Retinal pigment epithelial cell (primary cell): ENCODE measurements at places on chromosomes 5 and 9.

DNA sequence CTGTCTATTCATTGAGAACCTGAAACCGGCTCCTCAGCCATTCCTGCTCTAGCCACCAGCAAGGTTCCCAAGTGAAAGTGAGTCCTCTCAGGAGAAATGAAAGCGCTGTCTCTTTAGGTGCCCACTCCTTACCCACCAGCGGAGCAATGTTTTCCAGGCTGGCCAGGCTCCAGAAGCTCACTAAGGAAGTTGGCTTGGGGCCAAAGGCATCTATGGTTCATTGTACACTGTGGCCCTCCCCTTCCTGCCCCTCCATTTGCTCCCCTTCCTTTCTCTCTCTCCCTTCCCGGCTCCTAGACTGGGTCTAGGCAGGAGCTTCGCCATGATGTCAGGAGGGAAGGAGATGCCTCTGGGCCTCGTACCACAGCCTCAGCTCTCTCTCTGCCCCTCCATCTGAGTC, 1.1 kb upstream of the GABRP start:
- no peak for DNase-seq

DNA sequence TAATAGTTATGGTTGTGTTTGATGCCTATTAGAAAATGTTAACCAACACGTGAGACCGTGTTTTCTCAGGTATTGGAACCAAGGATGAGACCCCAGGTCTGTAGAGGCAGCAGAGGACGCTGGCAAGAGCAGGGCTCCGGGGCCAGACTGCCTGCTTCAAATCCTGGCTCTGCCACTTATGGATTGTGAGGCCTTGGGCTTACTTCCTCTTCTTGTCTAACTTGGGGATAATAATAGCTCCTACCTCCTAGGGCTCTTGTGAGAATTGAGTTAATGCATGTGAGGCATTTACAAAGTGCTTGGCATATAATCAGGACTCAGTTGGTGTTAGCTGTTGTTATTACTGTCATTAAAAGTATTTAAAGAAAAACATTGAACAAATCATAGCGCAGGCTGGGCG, 85.5 kb upstream of the PITX1 start:
- no peak for DNase-seq

GRCh38 chr5:96662725-96663518, 746 bp downstream of the CAST start:
- no peak for DNase-seq

DNA sequence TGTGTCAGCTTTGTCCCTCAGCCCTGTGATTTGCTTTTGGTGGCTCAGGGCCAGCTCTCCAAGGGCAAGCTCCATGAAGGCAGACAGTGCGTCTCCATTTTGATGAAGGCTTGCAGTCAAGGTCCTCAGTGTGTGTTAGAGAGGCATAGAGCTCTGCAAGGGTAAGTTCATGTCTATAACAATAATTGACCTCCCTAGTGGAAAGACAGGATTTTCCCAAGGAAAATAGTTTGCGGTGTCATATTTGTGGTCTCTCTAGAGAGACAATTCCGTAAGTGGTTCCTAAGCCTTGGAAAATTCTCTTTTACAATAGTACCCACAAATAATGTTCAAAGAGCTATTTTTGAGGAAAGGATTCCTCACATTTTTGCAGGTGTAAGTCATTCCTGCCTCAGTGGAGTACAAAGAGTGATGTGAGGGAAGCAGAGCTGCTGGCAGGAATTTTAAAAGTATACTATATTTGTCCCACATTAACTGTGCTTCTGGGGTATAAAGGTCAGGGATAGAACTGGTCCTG, 40.2 kb downstream of the SLC1A3 start:
- DNase-seq, result no peak

GRCh38 chr9:130078547-130078946, 24.8 kb downstream of the GPR107 start:
- no peak for DNase-seq
